G401 (cell line): ENCODE measurements at places on chromosomes 1 and 21. TPM values are rescaled to one million over a fixed set of nuclear protein-coding genes. Genes with fewer than 3 reads are reported as not detected.

GRCh38 chr1:89887270-89887669, 66.4 kb downstream of the LRRC8D start:
- DNase-seq: no peak

DNA sequence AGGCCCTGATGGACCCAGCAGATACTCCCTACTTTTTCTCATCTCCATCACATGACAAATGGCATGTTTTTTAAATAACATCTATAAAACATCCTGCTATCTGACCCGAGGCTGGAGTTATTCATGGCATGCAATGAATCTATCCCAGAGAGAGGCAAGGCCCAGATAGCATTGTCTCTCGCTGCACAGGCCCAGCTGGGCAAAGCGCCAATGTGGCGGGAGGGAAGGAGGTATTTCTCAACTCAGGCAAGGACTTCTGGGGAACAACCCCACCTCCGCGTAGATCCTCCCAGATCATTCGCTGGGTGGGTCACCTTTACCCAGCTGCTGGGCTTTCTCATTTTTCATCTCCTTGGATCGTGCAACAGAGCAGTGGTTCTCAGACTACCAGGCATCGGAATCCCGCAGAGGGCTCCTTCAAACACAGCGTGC, 59.8 kb downstream of the ERG start:
- no peak for DNase-seq

DNA sequence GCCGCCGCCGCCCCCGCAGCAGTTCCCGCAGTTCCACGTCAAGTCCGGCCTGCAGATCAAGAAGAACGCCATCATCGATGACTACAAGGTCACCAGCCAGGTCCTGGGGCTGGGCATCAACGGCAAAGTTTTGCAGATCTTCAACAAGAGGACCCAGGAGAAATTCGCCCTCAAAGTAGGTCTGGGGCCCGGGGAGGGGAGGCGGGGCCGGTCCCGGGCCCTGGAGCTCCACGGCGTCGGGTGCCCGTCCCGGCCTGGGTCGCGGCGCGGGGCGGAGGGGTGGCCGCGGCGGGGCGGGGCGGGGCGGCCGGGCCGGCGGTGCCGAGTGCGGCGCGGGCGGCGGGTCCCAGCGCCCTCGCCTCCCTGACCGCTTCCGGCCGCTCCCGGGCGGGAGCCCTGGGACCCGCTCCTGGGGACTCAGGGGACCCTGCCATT, 646 bp downstream of the MAPKAPK2 start:
- no peak for DNase-seq

DNA sequence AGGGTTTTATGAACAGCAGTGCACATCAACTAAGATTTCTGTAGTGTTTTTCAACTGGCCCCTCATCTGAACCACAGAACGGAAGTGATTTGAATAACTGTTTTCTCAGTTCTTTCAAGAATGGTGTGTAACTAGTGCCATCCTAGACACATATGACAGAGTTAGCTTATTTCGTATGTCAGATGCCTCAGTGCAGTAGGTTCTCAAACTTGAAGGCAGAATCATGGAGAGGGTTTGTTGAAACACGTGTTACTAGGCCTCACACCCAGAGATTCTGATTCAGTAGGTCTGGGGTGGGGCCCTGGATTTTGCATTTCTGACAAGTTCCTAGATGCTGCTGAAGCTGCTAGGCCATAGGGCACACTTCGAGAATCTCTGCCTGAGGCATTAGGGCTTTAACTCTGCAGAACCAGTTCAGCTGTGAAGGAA, 49.0 kb downstream of the SCCPDH start:
- no peak for DNase-seq

DNA sequence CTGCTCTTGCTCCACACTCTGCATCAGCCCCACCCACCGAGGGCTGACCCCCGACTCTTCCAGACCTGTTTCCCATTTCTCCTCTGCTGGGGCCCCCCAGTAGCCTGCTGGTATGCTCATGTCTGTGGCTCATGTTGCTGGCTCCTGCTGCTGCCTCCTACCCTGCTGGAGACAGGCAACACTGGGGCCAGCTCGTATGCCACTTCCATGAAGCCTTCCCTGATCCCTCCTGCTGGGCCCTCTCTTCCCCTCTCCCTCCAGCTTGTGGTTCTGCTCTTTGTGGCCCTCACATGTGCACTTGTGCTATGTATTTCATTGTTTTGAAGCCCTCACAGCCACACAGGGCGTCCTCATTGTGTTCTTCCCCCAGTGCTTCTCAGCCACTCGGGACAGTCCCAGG, 40.5 kb downstream of the CNN3 start:
- DNase-seq: no peak

The OR2M3 gene
- total RNA-seq: not detected in 2 replicates

The TNFRSF25 gene
- 4.9 and 6.1 TPM in 2 replicates for total RNA-seq

The CELA2A gene
- not detected in 2 replicates for total RNA-seq
